ENCODE measurements at places on chromosomes 12 and 14.
A peak's percentile ranks its signal among the peaks of the same experiment; 100 is the strongest.

DNA sequence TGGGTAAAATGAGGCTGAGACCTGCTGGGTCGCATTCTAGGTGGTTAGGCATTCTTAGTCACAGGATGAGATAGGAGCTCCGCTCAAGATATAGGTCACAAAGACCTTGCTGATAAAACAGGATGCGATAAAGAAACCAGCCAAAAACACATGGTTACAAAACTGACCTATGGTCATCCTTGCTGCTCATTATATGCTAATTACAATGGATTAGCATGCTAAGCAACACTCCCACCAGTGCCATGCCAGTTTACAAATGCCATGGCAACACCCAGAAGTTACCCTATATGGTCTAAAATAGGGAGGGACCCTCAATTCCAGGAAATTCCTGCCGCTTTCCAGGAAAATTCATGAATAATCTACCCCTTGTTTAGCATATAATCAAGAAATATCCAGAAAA lies 132.4 kb downstream of the BRMS1L start:
- DNase-seq: no peak

- DNase-seq: no peak
These were observed 8.9 kb downstream of the RSRC2 start for GRCh38 chr12:122517877-122518276.

- no peak for DNase-seq
These were observed 232.1 kb upstream of the TBX3 start for GRCh38 chr12:114916124-114916523.

DNA sequence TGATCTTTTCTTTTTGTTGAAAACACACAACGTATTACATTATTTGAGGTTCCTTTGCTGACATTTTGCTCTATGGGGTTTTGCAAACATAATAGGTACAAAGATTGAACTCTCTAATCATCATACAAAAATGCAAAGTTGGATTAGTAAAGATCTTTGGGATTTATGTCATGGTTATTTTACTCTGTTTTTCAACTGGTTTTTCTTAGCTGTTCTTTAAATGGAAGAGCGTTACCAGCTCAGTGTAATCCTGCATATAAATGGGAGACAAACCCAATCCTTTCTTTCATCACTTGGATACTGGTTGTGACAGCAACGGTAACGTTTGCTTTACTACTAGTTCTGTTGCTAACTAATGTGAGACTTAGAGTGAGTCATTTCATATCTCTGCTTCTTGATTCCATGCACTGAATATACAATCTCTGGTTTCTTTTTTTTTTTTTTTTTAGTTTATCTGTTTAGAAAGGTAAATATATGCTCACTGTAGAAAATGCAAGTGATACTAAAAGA lies 104.9 kb upstream of the NOVA1 start:
- no peak for DNase-seq

GRCh38 chr12:26871985-26872384 lies 39.0 kb upstream of the ITPR2 start:
- DNase-seq: no peak

GRCh38 chr14:36941783-36942521 lies 230.5 kb downstream of the SLC25A21 start:
- DNase-seq: no peak

DNA sequence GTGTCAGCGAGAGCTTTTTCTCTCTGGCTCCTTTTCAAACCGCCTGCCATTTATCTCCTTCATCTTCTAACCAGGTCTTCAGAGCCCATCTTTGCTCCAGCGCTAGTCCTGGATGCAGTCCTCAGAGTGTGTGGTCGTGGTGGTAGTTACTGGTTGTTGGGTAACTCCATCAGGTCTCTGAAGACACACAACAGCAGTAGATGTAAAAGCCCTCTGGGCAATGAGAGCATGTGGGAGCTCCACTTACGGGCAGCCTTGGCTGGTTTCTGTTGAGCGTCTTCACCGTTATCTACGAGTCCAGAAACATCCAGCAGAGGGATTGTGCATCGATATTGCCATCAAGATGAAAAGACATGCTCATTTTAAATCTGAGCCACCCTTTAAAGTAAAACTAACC lies 61.2 kb downstream of the FBXL14 start:
- DNase-seq: no peak

DNA sequence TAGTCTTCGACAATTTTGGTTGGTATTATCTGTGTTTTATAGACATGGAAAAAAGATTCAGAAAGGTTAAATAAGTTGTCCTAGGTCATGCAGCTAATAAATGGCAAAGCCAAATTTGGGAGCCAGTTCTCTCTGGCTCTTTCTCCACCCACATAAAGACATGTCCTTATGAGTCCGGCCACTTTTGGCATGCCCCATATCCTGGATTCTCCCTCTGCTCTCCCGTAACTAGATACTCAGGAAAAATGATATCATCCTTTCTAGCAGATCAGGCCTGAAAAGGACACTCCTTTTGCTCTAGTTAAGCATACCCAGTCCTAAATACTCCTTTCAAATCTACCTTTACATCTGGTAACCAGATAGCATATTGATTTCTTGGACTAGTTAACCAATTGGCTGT lies 64.4 kb downstream of the TTLL5 start:
- no peak for DNase-seq

DNA sequence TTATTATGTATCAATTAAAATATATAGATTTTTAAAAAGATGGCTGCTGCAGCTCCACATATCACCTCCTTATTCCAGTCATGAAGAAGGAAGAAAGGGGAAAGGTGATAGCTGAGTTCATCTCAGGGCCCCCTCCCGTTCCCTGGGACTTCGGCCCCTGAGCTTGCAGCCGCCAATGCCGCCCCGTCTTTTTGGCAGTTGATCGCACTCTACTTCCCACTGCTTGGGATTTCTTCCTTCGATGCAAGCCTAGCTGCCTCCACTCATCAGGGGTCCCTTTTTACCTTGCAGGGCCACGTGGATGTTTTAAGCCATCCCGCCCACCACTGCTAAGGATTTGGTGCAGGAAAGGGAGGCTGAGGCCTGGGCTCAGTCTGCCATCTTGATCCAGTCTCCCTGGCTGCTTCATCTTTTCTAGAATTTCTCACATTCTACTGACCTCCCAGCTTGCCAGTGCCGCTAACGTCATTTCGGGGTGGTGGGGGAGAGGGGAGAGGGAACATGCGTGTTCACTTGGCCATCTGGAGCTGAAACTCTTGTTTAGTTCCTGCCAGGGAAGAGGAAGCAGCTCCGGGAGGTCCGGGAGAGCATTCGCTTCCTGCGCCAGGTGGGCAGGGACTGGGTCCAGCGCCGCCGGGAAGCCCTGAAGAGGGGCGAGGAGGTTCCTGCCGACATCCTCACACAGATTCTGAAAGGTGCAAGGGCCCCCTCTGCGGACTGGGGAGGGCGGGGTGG lies 31.3 kb downstream of the CYP46A1 start:
- no peak for DNase-seq

DNA sequence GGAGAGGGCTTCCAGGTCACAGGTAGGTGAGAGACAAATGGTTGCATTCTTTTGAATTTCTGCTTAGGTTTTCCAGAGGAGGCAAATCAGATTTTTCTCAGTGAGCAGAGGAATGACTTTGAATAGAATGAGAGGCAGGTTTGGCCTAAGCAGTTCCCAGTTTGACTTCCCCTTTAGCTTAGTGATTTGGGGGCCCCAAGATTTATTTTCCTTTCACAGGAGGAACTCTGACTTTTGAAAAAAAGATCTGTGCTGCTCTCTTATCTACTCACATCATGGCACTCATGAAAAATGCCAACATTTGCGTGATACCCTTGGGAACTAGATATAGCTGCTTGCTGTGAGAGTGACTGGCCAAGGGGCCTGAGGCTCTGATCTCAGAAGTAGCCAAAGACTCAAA lies 58.0 kb upstream of the EVL start:
- DNase-seq: no peak

DNA sequence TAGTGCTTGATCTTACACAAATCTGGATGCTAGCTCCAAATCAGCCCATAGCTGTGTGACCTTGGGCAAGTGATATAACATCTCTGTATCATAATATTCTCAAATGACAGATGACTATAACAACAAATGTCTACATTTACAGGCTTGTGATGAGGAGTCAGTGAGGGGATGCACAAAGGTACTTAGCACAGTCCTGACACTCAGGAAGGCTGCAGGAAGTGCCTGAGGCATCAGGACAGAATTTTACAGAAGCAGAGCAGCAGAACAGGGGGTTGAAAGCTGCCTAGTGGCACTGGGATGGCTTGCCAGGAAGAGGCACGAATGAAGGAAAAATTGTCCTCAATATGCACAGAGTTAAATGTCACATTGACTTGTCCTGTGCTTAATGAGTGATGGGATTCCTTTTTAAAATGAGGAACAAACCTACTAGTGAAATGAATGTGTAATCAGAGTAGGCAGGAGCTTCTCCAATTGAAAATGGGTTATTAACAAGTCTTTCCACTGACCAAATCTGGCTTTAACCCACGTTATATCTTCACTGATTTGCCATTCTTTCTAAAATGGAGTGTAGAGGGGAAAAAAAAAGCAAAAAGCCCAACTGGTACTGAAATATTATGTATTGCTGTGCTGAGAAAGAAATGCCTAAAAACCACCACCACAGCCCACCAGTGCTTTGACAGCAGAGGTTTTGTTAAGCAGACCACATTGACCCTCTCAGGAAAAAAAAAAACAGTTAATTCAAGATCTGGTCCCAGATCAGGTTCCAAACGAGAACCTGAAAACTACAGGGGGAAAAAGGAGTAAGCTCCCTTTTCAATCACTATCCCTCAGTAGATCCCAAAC lies 11.6 kb downstream of the BTG1 start:
- DNase-seq: no peak

DNA sequence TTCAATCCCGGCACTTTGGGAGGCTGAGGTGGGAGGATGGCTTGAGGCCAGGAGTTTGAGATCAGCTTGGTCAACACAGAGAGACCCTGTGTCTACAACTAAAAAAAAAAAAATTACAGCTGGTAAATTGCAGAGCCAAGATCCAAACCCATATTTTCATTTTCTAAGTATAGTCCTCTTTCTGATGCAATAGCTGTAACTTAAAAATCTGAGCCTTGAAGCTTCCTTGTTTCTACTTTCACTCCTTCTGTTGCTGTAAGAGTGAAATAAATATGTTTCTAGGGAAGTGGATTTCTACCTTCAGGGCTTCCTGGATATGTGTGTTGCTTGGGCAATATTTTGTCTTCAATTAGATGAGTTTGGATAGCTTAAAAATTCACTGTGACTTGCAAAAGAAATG lies 42.0 kb upstream of the PRICKLE1 start:
- no peak for DNase-seq

- no peak for DNase-seq
These were observed 685 bp upstream of the MYL6B start for GRCh38 chr12:56151672-56152131.

DNA sequence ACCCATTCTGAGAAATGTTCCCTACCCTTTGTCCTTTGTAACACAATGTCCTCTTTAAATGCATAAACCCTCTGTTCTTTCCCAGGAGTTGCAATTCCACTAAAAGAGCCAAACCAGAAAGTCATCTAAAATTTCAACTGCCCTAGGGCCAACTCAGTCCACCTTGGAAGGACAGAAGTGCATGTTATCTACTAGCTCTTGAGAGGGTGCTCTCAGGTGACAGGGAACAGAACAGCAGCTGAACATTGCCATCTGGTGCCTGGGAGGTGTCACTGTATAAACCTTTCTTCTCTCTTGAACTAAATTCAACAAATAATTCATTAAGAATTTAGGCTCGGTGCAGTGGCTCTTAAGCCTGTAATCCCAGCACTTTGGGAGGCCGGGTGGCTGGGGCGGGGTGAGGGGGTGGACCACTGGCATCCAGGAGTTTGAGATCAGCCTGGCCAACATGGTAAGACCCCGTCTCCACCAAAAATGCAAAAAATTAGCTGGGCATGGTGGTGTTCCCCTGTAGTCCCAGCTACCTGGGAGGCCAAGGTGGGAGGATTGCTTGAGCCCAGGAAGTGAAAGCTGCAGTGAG lies 10.3 kb upstream of the FERMT2 start:
- DNase-seq: no peak

DNA sequence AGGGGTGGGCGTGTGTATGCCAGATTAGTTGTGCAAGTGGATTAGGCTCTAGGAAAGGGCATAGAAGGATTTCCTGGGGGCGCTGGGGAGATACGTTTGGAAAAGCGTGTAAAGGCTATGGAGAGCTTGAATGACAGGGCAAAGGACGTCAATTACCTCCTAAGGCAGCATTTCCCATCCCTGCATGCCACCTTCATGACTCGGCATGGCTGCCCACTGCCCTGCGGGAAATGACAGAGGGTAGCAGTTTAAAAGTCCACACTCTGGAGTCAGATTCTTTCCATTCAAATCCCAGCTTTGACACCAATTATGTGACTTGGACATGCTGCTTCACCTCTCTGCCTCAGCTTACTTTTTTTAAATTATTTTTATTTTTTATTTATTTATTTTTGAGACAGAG lies 14.8 kb upstream of the TMEM229B start:
- DNase-seq: no peak

GRCh38 chr14:105012171-105012985 lies 8.5 kb downstream of the CDCA4 start:
- DNase-seq: no peak

GRCh38 chr12:111838353-111838752 lies 3.7 kb upstream of the MAPKAPK5 start:
- no peak for DNase-seq

GRCh38 chr12:87953256-87953860 lies 75.8 kb downstream of the C12orf50 start:
- peak; percentile 14 for DNase-seq

GRCh38 chr12:20220339-20220738 lies 148.0 kb upstream of the PDE3A start:
- no peak for DNase-seq

- DNase-seq: no peak
These were observed 9.1 kb downstream of the MTRFR start for GRCh38 chr12:123242116-123242904.

- no peak for DNase-seq
These were observed 649.9 kb upstream of the FOXG1 start for GRCh38 chr14:28116716-28117115.

DNA sequence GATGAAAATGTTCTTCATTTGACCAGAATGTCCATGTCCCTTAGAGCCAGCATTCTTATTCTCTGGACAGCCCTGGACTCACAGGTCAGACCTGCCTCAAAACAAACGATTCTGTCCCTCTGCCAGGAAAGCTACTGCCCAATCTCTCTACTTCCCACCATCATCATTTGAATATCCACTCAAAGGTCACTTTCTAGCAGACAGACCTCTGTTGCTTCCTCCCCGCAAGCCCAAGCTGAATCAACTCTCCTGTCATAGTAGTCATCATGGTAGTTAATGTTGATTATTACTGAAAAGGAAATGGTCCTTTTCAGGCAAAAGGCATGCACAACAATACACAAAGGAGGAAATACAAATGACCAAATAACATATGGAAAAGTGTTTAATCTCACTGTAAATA lies 39.6 kb upstream of the CPM start:
- no peak for DNase-seq

- DNase-seq: no peak
These were observed 551.2 kb upstream of the SEL1L start for GRCh38 chr14:82084813-82085212.

DNA sequence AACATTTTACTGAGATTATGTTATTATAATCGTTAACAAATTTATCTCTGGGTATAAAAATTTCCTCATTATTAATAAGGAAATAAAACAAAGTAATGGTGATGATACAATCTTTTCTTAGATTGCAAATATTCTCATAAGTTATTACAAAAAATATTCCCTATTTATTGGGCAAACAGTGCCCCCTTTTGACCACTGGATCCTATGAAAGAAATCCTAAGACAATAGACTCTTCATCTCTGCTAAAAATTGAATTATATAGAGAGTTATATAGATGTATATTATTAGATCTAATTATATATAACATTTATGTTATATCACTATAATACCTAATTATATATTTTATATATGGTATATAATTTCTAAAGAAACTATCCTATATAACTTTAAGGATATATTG lies 94.2 kb upstream of the FGD4 start:
- DNase-seq: no peak
